ENCODE measurements at places on chromosomes 1 and 21.

GRCh38 chr1:1959840-1960479 is 40.9 kb upstream of the TMEM52 start:
- no peak for DNase-seq

- DNase-seq: no peak
Measured at GRCh38 chr21:20971296-20971921, 26.8 kb upstream of the NCAM2 start.

- no peak for DNase-seq
Measured at GRCh38 chr1:203996126-203996525, 76.8 kb upstream of the SOX13 start.

GRCh38 chr1:31801458-31801857 is 14.4 kb downstream of the SPOCD1 start:
- DNase-seq: no peak

GRCh38 chr1:245448975-245449431 is 294.2 kb downstream of the KIF26B start:
- no peak for DNase-seq

- no peak for DNase-seq
Measured at GRCh38 chr1:242623756-242624155, 99.3 kb upstream of the PLD5 start.

DNA sequence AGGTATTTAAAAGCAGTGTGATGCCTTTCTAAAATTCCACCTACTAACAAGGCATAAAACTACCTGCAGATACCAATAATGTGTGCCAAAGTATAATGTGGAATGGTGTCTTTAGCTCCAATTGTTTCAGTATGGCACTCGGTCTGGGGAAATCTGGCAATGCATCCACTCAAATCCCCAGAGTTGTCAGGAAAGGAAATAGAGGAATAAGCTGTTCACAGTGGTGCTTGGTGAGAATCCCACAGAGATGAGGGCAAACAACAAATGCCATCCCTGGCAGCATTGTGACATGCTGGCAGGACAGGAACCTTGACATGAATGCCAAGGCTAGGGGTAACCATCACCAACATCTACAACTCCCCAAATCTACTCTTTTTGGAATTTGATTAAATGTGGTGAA is 240.7 kb downstream of the BARHL2 start:
- DNase-seq: no peak

GRCh38 chr1:161491472-161491871 is 13.8 kb upstream of the FCGR2A start:
- DNase-seq: no peak

DNA sequence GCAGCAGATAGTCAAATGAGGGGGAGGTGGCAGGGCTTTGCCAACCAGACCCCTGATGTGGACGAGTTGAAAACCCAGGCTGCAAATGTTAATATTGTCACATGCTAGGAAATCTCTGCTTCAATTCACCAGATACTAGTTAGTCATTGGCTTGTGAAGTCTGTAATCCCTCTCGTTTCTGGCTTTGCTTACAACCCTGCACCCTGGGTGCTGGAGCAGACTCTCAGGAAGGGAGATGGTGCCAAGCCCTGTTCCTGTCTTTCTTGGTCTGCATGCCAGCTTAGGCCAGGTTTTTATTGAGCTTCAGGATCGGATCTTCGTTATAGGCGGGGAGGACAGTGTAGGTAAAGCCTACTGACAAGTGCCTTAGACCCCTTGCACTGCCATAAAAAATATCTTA is 53.3 kb downstream of the MDM4 start:
- no peak for DNase-seq

GRCh38 chr1:245611251-245611650 is 456.5 kb downstream of the KIF26B start:
- DNase-seq: no peak

GRCh38 chr1:8457760-8458381 is 140.0 kb downstream of the SLC45A1 start:
- no peak for DNase-seq

- no peak for DNase-seq
Measured at GRCh38 chr1:181099152-181100014, 10.9 kb downstream of the IER5 start.

DNA sequence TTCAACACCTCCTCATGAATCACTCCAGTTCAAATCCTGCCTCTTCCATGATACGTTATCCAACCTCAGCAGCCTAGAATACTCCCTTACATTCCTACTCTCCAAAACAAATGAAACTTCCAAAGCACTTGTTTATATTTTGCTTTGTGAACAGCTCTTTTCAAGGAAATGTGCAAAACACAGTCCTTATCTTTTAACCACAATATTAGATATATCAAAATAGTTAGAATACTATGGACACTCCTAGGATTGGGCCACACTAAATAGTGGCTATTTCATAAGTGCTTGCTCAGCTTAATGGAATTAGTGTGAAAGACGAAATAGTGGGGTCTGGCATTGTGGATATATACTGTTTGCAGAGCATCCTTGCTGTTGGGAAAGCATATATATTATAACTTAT is 173.5 kb downstream of the ZC3H11B start:
- no peak for DNase-seq

DNA sequence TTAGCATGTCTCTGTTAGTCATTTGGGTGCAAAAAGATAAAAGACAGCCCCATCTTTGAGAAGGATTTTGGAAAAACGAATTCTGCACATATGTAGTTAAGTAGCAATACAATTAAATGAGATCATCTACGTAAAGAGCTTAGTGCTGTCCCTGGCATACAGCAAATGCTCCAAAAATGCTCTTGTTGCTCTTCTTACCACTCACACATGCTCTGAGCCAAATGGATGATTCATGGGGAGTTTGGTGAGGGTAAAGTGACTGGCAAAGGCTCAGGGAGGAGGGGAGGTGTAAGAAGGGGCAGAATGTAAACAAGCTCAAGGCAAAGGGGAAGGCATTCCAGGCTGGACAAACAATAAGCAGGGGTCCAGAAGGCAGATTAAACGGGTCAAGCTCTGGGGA is 191.9 kb downstream of the AK5 start:
- no peak for DNase-seq

GRCh38 chr1:223422911-223423310 is 29.7 kb downstream of the CCDC185 start:
- DNase-seq: no peak

- no peak for DNase-seq
Measured at GRCh38 chr1:119861547-119861946, 34.8 kb downstream of the ADAM30 start.

DNA sequence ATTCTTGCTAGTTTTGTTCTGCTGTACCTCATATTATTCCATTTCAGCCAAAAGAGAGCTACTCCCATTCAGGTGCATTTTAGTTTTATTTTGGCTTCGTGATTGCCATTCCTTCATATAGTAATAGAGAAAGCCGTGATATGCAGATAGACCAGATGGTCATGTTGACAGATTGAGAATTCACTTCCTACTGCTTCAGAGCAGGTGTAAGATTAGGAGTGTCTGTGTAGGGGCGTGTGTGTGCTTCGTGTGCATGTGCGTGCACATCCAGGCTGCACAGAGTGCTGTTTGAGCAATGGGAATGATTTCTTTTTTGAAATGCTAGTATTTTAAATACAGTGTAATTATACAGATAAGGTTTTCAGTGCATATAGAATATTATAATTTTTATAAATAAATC is 10.3 kb downstream of the NFIA start:
- DNase-seq: no peak

DNA sequence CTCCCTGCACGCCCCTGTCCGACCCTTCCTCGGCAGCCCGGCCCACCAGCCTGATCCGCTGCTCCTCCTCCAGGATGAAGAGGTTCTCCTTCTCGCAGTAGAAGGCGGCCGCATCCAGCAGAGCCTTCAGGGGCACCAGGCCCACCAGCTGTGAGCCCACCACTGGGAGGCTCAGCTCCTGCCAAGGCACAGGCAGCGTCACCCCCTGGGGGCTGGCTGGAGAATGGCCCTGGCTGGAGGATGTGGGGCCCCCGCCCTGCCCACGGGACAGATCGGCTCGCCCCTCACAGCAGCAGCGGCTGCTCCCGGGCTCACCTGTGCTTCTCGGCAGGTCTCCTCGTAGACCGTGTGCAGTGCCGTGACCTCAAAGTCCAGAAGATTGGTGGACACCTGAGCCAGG is 5.3 kb downstream of the FTCD start:
- DNase-seq: no peak

- no peak for DNase-seq
Measured at GRCh38 chr1:183002267-183002666, 21.0 kb upstream of the LAMC1 start.

DNA sequence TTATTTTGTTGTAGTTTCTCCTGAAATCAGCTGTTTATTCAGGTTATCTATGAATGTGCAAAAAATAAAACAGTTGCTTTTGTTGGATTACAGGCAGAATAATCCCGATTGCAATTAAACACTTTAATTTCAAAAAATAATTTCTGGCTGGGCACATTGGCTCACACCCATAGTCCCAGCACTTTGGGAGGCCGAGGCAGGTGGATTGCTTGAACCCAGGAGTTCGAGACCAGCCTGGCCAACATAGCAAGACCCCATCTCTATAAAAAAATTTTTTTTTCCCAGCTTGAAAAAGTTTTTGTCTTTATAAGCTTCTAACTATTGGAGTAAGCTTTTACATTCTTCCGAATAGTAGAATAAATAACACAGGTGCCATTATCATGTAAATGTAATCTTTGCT is 15.3 kb downstream of the RCAN3 start:
- DNase-seq: no peak

DNA sequence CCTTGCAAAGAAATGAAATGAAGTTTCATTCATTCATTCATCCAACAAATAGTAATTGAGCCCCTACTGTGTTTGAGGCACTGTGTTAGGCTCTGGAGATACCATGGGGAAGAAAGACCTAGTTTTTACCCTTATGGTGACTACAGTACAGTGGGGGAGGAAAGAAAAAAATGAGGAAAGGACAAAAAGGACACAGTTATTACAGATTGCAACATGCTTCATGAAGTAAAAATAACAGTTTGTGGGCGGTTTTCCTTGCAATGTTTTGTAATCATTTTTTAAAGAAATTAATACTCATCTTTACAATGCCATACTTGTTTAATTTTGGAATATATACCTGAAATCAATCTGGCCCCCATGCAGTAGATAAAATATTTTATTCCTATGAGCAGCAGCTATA is 120.3 kb downstream of the TM2D1 start:
- DNase-seq: no peak

DNA sequence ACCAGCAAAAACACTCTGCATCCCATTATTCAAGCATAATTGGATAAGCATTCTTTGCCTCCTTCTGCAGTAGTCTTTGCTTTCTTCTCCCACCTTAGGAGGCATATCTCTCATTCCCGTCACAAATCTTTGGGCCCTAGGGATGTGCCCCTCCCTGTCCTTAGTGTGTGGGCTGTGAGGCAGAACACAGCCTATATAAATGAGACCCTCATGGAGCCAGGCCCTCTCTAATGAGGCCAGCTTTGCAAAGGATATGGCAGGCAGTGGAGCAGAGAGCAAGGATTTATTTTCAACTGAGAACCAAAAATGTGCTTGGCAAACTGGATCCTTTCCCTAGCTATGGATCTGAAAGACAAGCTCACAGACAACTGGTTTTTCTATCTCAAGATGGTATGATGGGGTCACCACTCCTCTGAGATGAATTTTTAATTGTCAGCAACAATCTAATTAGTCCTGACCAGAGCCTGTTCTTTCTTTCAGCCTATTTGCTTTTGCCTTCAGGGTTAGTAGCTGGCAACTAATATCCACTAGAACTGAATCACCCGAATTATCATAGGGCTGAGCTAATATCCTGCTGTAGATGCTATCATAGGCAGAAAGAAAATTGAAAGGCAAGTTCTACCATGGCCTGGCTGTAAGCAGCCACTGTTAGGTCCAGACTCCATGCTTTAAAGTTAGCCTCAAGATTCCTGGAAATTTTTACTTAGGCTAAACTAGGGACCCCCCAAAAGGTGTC is 134.2 kb downstream of the SYT2 start:
- DNase-seq: no peak

GRCh38 chr1:156899956-156900718 is 6.6 kb downstream of the PEAR1 start:
- no peak for DNase-seq

DNA sequence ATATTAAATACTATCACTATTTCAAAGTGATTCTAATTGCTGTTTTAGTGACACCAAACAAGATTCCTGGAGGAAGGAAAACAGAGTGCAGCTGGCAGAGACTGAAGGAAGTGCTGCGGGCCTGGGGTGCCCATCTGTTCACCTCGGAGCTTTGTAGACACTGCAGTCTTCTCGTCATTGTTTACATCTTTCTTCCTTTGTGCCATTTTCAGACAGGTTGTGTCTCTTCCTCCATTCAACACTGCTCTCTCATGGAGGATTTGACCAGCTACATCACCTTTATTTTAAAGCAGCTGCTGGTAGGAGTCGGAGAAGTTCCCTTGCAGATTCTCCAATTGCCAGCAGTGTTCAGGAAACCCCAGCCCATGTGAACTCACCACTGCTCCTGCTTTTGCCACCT is 37.3 kb downstream of the ABCA4 start:
- no peak for DNase-seq

DNA sequence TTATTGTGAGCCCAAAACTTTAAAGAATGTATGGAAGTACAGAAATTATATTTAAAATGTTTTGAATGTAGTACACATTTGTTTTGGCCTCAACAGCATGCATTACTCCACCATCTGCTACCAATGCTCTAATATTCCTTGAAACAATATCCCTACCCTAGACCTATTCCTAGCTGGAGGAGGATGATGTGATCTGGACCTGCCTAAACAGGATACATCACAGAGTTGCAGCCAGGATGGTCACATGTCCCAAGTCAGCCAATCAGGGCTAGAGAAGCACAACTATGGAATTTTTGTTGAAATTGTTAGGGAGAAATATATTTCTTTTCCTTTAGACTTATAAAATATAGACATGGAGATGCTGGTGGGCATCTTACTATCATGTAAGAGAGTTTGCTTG is 623.3 kb upstream of the NR5A2 start:
- no peak for DNase-seq

GRCh38 chr1:6601923-6602668 is 573 bp downstream of the KLHL21 start:
- no peak for DNase-seq

- DNase-seq: no peak
Measured at GRCh38 chr21:33816174-33816573, 99.4 kb downstream of the ATP5PO start.

GRCh38 chr1:94855307-94855700 is 35.1 kb downstream of the SLC44A3 start:
- no peak for DNase-seq

GRCh38 chr1:81937791-81938450 is 137.2 kb downstream of the ADGRL2 start:
- no peak for DNase-seq

DNA sequence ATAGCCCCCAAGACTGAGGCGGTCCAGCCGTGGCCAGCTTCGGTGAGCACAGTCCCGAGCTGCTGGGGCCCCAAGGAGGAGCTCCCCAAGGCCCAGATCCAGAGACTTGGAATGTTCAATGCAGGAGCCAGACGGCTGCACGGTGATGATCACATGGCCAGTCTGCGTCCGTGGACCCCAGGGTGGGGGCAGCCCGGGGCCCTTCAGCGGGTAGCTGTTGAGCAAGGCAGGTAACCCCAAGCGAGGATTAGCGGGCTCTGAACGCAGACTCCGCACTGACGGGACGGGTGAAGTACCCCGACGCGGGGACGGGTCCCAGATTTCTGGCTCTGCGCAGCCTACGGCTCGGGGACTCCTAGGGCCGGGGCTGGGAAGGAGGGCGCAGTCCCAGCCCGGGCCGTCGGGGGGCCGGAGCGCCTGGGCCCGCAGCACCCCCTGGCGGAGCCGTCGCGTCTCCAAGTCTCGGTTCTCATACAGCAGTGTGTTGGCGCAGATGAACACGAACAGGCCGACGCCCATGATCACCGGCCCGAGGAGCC is 2.7 kb downstream of the TMEM200B start:
- no peak for DNase-seq
